ENCODE measurements at places on chromosomes 3 and 15.

DNA sequence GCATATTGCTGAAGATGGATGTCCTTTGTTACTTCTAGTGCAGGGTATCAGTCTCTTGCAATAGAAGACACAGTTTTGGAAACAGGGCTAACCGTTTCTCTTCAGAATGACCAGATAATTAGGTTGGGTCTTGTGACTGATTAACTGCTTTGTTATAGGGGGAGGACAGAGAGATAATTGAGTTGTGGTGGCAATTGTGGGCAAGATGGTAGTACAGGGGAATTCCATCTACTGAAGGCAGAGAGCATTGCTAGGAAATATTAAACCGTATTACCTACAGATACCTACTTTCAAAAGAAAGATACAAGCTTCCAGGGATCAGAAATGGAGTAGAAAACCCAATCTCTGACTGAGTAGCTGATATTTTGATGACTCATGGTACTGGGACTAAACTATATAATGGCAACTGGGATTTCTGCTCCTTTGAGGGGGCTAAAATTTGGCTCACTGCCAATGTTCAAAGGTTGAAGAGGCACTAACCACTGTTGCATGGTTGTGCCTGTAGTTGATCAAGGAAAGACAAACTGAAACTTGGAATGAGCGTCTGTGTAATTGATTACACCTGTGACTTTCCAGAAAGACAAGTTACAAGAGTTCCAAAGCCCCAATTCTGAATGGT is 4.2 kb downstream of the PRR23B start:
- DNase-seq = no peak

GRCh38 chr15:59674361-59674877 is 14.7 kb downstream of the BNIP2 start:
- no peak for DNase-seq

DNA sequence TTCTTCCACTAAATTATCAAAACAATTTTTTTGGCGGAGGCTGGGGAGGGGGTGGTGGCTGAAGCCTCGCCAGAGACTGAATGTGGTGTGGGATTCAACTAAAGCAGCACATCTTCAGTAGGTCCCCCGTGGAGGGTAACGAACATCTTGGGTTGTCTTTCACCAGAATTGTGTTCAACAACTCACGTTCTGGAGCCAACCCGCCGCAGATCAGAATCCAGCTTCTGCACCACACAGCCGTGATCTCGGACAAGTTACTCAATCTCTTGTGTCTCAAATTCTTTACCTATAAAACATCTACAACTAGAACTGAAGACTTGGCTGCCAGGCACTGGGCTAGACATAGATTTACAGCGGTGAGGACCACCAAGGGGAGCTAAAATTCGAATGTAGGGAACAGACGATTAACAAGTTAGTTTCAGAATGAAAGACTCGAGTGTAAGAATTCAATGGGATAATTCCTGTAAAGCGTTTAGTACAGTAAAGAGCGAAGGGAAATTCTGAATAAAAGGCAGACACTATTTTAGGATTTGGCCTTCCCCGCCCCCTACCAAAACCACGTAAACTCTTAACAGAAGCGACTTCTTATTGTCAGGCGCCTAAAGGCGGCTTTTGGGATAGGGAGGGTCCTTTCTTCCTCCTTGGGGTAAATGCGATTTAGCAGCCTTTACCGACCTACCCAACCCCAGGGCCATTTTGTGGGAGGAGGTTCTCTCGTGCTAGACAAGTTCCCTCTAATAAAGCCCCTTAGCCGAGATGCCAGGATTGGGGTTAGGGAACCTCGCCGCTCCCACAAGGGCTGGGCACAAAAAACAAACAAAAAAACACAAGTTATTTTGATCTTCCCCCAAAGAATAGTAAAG is 697 bp upstream of the RAB5A start:
- DNase-seq = no peak

DNA sequence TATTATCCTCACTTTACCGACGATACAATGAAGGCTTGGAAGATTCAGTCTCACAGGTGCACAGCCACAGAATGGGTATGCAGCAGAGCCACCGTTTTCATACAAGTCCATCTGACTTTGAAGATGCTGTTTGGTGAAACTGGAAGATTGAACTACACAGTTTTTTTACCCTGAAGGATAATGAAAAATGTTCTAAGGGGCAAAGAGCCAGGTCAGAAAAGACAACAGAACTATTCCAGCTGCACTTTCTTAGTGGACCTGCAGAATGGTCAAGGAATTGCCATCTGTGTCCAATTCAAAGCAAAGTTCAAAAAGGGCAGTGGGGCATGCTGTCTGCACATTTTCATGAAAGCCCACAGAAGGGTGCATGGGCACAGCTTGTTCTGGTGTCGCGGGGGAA is 127.6 kb upstream of the PDZRN3 start:
- DNase-seq = no peak

DNA sequence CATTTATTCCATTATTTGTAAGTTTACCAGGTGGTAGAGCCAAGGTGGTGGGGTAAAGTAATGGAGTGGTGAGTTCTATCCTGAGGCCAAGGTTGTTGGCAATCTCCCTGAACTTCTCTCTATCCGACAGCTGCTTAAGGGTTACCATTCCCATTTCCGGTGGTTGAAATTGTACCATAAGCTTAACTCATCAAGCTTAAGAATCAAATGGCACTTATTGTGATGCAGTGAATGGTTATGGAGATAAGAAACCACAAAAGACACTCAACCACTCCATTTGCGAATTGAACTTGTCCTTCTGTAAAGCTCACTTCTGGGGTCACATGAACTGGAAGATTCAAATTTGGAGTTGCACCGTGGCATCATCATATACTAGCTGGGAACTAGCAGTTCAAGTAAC is 287.4 kb upstream of the SLCO3A1 start:
- no peak for DNase-seq

DNA sequence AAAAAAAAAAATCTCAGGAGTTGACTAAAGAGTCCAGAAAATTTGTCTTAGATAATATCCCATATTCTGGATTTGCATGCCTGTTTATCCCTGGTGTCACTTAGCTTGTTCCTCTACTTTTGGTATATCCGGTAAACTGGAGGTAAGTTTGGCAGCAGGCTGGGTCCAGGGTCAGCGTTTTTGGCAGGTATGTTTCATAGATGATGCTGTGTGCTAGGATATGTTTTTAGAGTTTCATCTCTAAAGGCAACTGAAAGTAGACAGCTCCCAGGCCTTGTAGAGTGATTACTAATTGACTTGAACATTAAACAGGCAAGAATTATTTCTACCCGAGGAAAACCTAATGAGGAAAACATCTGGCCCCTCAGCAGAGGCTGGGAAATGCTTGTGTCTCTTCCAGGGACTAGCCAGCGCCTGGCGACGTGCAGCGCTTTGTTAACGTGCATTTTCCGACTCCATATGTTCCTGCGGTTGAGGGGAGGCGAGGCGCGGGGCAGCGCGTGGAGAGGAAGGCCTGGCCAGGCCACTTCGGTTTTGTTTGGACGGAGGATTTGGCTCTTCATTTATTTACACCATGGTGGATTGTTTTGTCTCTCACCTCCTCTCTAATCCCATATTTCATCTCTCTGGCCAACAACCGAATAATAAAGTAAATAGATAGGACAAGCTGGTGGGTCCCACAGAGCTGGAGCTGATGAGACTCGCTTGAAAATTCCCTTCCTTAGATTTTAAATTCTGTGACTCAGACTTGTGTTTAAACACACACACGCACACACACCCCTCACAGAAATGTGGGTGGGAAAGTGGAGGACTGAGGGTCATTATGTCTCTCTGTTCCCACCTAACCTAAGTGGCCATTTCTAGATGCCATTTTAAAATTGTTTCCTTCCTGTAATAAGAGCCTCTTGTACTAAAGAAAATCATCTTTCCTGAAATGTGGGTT is 65.3 kb downstream of the ASB7 start:
- DNase-seq = no peak

GRCh38 chr3:178950676-178951075 is 120.9 kb downstream of the ZMAT3 start:
- DNase-seq = no peak

GRCh38 chr15:76376029-76376428 is 39.5 kb downstream of the ISL2 start:
- DNase-seq = no peak

DNA sequence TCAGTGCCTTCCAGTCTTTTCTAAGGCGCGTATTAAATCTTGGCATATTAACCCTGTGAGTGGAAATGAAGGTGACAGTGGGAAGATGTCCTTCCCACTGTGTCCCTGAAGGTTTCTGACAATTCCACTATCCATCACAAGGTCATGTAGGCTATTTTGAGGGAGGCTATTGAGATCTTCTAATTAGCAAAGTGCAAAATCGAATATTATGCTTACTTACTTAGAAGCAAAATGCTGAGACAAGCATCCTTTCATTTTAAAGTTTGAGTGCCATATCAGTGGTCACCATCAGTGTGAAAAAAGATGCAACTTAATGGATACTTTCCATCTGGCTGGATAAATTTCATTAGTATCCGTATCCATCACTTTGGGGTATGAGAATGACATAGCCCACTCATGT is 77.6 kb downstream of the COL6A5 start:
- DNase-seq = no peak

- DNase-seq = peak; percentile 59
These were observed at the start of gene ZNF710 for GRCh38 chr15:90001062-90001682. Gene ZNF710, plus strand, starts transcription at chr15:90001324. Its CDS starts 65,814 bp downstream, at chr15:90067138.

- DNase-seq = no peak
These were observed 117.6 kb upstream of the ROBO1 start for GRCh38 chr3:79885407-79885806.

- no peak for DNase-seq
These were observed 7.0 kb upstream of the BMF start for GRCh38 chr15:40115670-40116093.

- no peak for DNase-seq
These were observed 278.4 kb downstream of the RPLP1 start for GRCh38 chr15:69731081-69731330.
